Activated T-helper 9 cell treated with anti-CD3 and anti-CD28 coated beads, Interleukin-2, amount 50 U/mL, for 16 hours (primary cell): ENCODE measurements at places on chromosomes 2 and 18.

GRCh38 chr18:13287372-13287771, 68.8 kb downstream of the LDLRAD4 start:
- no peak for DNase-seq

DNA sequence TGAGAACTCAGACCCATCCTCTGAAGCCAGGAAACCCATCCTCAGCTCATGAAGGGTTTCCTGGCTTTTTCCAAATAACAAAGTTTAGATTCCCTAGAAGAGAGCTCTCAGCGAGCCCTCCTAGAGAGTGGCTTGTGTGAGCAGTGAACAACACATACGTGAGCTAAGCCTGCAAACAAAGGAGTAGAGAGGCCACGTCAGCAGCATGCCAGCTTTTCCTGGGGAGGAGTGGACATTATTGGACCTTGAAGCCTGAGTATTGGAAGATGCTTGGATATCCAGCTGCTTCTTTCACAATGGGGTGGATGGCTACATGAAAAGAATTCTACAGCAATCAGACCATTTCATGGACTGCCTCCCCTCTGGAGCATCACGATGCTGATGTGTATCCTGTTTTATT, 21.1 kb downstream of the KIF5C start:
- no peak for DNase-seq

GRCh38 chr2:207501802-207502576, 27.8 kb upstream of the CREB1 start:
- no peak for DNase-seq

- no peak for DNase-seq
These were observed 17.4 kb downstream of the KCNH7 start for GRCh38 chr2:162821176-162821575.

GRCh38 chr18:47343291-47343690, 91.8 kb upstream of the SKOR2 start:
- DNase-seq: no peak

- DNase-seq: no peak
These were observed 129.2 kb downstream of the ETAA1 start for GRCh38 chr2:67526283-67526682.

GRCh38 chr2:105789745-105790460, 45.2 kb downstream of the NCK2 start:
- peak; percentile 39 for DNase-seq

DNA sequence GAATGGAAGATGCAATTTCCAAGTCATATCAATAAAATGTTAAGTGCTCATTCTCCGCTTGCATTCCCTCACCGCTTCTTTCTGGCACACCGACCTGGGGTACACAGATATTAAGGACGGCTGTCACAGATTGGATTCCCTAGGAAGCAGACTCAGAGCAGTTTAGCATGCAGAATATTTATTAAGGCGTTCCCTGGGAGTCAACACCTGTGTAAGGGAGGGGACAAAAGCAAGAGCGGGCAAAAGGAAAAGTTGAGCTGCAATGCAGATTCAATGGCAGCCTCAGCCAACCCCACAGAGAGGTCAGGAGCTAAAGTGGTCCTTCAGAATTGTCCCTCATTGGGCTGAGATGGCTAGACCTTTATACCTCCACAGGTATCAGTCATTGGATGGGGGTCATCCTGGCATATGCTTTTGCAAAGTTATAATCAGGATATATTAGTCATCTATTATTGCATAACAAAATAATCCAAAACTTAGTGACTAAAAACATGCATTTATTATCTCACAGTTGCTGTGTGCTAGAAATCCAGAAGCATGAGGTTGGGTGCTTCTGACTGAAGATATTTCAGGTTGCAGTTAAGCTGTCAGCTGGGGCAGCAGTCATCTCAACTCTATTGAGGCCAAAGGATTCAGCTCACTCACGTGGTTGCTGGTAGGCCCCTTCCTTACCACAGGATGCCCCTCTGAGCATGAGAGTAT, 27.0 kb upstream of the INO80D start:
- no peak for DNase-seq

DNA sequence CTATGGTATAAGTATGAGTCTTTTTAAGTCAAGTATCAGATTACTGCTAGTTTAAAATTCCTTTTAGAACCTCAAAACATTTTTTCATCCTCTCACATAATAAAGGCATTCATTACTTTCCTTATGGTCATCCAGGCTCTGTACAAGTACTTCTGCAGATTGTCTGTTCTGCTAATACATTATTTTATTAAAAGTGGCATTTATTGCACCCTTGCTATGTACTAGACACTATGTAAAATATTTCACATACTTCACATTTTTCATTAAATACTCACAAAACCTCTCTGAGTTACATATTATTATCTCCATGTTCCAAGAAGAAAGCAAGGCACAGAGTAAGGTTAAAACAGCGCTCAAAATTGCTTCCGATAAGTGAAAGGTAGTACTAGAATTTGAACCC, 84.1 kb downstream of the RAPH1 start:
- no peak for DNase-seq

GRCh38 chr18:58779529-58779928, 85.1 kb upstream of the ZNF532 start:
- no peak for DNase-seq

GRCh38 chr2:45042401-45042800, 33.1 kb upstream of the SIX2 start:
- no peak for DNase-seq

- DNase-seq: no peak
These were observed 94.6 kb downstream of the NYAP2 start for GRCh38 chr2:225494100-225494459.

GRCh38 chr18:59340817-59341216, 18.2 kb downstream of the LMAN1 start:
- no peak for DNase-seq

DNA sequence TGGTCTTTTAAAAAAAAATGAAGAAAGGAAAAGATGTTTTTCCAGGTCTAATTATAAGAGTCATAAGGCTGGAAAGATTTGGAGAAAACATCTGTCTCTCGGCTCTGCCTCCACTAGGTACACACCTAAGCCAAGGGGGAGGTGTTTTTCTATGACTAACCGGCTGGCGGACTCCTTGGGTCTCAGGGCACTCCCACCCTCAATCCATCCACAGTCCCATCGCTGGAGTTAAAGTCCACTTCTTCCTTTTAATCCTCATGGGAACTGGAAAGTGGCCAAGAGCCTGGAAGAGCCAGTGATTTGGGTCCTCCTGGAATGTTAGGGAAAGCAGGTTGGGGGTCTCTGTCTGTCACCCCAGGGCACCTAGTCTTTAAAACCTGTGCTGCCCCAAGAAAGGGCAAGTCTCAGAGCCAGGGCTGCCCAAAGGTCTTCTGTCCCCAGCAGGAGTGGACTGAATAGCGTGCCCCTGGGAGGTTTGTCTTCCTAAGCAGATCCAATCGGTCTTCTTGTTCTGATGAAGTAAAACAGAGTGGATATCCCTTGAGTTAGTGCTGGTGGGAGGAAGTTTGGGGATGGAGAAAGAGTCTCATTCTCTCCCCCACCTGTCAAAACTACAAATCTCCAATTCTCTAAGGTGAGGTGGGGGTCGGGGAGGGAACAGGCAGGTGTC, 66.4 kb downstream of the MCFD2 start:
- no peak for DNase-seq

DNA sequence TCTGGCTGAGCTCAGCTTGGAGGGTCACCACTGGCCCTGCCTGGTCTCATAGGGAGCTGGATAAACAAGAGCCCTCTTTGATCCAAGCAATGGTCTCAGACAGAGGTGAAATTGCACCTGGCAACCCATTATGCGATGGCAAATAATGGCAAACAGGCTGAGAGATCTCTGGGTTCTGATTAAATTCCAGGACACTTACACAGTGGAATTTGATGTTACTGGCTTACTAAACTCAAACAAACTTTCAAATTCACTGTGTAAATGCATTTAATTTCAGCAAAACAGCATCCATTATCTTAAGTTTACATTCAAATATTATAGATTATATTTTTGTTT, 19.5 kb upstream of the STAT4 start:
- DNase-seq: no peak

GRCh38 chr18:75206452-75207309, 2.3 kb downstream of the PTGR3 start:
- no peak for DNase-seq

GRCh38 chr2:178521304-178522150, 41.3 kb downstream of the PLEKHA3 start:
- DNase-seq: peak; percentile 14

GRCh38 chr18:72119082-72119481, 425.1 kb downstream of the CBLN2 start:
- DNase-seq: no peak

DNA sequence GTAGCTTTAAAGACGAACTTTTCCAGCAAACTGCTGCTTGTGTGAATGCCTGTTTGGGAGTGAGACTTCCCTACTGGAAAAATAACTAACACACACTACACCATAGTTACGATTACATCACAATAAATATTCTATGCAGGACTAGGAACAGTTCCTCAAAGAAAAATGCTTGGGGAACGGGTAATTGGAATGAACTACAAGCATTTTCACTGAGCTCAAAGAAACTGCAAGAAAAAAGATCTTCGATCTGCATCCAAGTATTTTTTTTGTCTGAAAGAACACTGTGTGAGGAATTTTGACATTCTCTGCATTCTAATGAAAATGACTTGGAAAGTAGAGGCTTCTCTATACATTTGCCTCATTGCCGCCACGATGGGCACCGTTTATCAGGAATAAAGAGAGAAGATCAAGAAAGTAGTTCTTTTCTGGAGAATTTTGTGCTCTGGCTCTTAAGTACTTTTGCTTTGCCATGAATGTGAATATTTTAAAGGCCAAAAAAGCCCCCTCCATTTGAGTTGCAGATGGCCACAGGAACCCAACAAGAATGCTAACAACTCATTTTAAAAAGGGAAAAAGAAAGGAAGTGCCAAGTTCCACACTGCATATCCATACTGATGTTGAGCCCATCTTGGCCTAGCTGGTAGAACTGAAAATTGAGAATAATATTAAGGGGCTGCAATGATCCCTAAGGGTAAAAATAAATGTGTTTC, 13.6 kb downstream of the LYPD1 start:
- no peak for DNase-seq

DNA sequence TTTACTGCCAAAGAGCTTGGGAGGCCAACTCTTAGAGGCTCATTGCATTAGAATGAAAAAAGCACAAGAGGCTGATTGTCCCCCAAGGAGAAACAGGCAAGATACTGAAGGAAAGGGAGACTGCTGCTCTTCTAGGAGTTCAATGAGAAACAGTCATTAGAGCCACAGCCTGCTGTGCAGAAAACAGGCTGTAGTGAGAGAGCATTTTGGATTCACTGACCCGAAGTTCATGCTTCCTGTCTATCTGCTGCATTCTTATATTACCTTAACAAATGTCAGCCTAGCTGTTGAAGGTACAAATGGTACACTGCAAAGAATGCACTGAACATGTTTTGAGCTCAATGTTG, 423.3 kb downstream of the SETBP1 start:
- DNase-seq: no peak

- no peak for DNase-seq
These were observed 5.1 kb downstream of the FECH start for GRCh38 chr18:57581301-57581934.

- DNase-seq: no peak
These were observed 44.0 kb downstream of the CAPN13 start for GRCh38 chr2:30763151-30763660.

DNA sequence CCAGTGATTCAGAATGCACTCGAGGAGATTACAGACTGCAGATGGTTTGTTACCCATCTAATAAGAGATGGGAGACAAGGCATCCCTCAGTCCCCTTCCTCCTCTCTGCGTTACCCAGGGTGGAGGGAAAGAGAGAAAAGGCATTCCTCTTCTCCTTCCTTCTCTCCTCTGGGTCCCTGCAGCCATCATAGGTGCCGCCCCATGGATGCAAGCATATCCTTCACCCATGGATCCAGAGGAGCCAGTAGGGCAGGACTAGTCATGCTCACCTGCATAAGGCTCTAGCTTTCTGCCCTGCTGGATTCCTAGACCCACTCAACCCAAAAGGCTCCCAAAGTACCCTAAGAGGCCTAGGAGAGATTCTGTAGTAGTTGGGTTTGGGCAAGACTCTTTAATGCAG, 20.4 kb downstream of the CMPK2 start:
- DNase-seq: no peak

DNA sequence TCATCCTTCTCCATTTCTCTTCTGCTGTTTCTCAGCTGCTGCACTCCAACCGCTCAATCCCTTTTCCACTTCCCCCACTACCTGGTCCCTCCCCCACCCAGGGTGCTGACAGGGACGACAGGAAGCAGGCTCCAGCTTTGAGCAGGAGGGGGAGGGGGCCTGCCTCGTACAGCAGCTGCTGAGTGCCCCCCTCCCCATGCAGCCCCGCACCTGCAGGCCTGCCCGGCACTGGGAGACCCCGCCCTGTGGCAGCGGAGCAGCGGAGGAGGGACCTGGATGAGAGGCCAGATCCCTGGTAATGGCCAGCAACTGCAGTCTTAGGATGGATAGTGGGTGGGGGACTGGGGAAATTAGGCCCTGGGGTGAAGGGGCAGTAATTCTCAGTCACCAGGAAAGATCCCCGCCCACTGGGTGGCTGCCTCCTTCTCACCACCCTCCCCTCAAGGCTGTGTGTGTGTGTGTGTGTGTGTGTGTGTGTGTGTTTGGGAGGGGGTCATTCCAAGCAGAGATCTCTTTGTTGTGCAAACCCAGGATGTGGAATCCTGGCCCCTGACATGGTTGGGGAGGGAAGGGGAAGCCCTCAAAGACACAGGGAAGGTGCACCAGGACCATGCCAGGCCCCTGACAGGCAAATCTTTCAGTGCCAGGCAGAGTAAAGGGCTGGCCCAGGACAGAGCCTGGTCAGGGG, 6.8 kb upstream of the CRYBA2 start:
- DNase-seq: no peak

- DNase-seq: no peak
These were observed 59.1 kb downstream of the COA5 start for GRCh38 chr2:98548920-98549818.

GRCh38 chr2:217142649-217143266, 282.9 kb upstream of the TNP1 start:
- no peak for DNase-seq

DNA sequence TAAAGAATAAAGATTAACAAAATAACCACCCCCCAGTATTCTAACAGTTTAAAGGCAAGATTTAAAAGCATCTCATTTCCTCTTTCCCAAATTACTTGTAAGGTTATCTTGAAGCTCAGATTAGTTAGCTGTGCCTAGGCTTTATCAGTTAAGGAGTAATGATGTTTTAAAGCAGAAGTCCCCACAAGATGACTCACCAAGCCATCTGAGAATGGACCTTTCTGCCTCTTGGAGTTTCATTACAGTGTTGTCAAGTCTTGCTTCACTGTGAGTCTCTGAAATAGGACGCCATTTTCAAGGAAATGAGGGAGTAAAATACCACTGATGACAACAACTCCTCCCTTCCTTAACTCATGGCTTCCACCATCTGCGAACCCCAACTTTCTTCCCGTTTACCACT, 35.9 kb downstream of the ZNF385B start:
- no peak for DNase-seq

GRCh38 chr2:171874963-171875362, 19.1 kb downstream of the SLC25A12 start:
- DNase-seq: no peak

GRCh38 chr2:140929849-140930248, 1201.0 kb downstream of the LRP1B start:
- no peak for DNase-seq

GRCh38 chr2:151553-152334, 105.4 kb upstream of the FAM110C start:
- no peak for DNase-seq
